Amygdala (tissue), 56 donors: ENCODE measurements at places on chromosomes 12 and 14.

DNA sequence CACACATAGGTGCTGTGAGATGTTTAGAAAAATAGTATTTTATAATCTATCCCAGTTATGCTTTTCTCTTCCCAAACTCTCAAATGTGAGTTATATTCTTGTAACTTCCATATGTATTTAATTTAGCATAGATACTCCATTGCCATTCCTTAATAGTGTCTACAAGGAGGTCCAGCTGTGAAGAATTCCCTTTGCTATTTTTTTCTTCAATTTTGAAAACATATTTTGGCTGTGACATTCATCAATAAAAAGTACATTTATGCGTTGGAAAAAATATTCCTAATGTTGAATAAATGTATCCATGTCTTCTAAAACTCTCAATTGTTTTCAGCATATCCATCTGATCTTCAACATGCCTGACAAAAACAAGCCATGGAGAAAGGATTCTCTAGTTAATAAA, 1402.0 kb upstream of the SEL1L start:
- DNase-seq: no peak

- no peak for DNase-seq
Measured at GRCh38 chr12:122785503-122785902, 11.1 kb downstream of the CCDC62 start.

- DNase-seq: no peak
Measured at GRCh38 chr12:124437617-124438436, 129.6 kb downstream of the NCOR2 start.

- DNase-seq: no peak
Measured at GRCh38 chr12:97321621-97322020, 141.0 kb upstream of the RMST start.

GRCh38 chr12:7916936-7917335, 19.1 kb downstream of the SLC2A3 start:
- DNase-seq: no peak

GRCh38 chr14:61566537-61567225, 128.6 kb upstream of the HIF1A start:
- DNase-seq: no peak

GRCh38 chr14:22387776-22388241, 201.2 kb downstream of the DAD1 start:
- no peak for DNase-seq

GRCh38 chr12:98058213-98058612, 457.2 kb upstream of the TMPO start:
- DNase-seq: no peak

DNA sequence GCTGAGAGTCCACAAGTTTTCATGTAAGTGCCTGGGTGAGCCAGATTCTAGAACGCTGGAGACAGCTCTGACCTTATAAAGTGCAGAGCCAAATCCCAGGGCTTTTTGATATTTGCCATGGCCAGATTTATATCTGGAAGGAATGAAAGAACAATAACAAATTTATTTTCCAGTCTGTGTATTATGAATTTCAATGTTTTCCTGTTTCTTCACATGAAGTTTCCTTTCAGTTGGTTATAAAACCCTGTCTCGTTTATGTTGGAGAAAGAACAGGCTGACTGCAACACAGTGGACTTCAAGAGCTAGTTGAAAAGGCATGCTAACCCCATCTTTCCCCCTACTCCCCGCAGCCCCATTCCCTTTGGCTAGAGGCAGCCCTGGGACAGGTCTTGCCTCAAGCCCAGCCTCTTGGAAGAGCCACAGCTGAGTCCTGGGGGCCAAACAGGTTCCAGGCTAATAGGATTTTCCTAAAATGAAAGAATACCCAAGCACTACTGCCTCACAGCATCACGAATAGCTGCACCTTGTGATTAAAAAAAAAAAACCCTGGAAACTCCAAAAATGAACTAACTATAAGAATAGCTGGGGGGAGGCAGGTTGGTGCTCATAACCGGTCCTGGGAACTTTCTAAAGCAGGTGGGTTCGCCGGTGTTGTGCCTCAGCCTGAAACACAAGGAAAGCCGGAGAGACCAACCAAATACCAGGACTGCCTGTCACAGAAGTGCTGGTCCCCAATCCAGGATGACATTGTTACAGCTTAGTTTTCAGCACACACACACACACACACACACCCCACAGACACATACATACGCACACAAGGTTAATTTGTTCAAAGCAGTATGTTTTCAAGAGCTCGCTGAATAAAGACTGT, 1.5 kb downstream of the FBLN5 start:
- DNase-seq: no peak

DNA sequence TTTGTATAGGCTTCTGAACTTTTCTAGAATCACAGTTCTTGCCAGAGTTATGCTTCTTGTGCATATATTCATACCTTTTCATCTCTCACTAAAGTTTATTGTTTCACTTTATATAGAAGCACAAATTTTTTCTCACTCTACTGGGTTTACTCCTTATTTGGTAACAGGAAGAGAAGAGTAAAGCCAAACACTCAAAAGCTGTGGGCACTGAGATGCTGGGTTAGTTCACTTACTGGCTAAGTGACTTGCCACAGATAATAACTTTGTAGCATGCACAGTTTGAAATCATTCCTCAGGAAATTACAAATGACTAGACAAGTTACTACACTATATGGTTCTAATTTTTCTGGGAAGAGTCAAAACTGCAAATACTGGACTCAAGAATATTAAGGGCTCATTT, 7.8 kb downstream of the HIGD1C start:
- no peak for DNase-seq

DNA sequence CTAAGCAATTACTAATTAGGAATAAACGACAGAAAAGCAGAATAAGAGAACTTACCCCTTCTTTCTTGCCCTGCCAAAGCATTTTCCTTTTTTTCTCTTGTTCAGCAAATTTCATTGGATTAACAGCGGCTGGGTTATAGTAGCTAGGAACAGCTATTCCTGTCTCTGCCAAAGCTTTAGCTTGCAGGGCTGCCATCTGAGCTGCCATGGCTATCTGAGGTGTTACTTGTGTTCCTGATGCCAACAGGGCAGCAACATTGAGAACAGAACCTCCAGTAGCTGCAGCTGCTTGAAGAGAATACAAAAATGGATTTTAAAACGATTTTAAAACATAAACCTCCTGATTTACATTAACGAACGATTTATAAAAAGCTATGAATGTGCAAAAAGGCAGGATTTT, 7.4 kb upstream of the ZCCHC8 start:
- DNase-seq: no peak

DNA sequence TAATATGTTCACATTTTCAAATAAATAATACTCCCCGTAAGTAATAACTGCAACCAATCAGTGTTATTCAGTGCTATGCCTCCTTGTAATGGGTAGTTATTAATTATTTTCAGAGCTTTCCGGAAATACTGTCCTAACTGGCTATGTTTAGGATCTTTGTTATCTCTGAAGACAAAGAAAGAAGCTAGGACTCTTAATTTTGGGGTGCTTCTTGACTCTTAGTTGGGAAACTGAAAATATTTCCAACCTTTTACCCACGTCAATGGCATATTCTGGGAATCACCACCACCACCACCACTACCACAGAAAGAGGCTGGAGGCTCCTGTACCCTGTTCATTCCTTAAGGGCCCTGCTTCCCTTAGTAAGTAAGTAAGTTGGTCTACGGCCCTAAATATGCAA, 39.1 kb downstream of the RAD52 start:
- DNase-seq: no peak

DNA sequence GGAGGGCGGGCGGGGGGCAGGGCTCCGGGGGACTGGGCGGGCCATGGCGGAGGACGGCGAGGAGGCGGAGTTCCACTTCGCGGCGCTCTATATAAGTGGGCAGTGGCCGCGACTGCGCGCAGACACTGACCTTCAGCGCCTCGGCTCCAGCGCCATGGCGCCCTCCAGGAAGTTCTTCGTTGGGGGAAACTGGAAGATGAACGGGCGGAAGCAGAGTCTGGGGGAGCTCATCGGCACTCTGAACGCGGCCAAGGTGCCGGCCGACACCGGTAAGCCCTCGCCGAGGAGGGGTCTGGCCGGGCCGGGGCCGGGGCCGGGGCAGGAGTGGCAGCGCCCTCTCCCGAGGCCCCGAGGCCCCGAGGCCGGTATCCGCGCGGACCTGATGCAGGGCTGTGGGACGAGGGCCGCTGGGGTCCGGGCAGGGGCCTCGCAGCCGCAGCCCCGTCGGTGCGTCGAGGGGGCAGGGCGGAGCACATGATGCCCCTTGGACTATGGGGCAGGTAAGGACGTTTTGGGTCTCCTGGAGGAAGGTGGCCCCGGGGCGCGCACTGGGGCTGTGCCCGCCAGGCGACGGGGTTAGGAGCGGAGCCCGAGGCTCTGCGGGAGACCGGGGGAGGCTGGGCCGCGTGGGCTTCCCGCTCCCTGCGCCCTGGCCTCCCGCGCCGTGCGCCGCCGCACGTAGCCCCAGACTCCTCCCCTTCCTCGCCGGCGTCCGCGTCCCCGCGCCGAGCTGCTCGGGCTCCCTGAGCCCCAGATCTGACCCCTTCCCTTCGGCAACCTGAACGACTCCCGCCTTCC, at the start of gene TPI1:
Gene TPI1, plus strand, starts transcription at position 119 of the 798 bp plus-strand sequence. Its CDS starts 36 bp downstream, at position 155.
- peak; percentile 78 for DNase-seq

- no peak for DNase-seq
Measured at GRCh38 chr12:89657739-89658138, 50.9 kb downstream of the ATP2B1 start.

DNA sequence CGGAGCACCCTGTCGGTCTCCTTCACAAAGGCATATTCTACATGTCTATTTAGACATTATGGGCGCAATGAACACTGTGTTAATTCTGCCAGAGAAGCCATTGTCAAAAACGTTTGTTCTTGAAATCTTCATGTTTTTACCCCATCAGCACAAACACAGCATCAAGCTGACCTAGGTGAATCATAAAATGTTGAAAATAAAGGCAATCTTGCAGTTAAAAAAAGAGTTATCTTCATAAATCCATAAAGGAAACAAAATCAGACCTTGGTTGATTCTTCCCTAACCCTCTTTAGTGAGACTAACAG, 154.9 kb downstream of the DIO2 start:
- no peak for DNase-seq

DNA sequence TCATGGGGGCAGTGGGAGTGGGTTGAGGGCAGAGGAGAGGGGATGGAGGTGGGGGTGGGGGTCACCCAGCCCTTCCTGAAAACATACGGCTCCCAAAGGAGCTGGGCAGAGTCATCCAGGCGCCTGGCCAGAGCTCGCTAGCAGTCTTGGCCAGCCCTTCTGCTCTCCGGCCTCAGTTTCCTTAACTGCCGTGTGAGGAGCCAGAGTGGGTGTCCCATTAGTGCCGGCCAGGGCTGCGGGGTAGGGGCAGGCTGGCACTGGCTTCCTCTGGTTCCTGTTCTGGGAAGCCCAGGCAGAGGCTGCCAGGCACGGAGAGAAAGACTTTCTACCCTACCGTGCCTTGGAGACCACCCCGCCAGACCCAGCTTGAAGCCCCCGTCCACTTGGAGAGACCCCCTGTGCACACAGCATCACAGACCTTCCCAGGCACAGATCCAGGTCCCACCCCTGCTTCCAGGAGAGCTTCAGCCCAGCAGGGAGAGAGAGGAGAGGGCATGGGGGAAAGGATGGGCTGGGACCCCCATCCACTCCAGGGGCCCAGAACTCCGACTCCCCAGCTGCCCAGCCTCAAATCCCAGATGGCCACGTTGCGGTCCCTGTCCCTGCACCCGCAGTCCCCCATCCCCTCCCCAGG, 93.3 kb downstream of the RFLNA start:
- no peak for DNase-seq

- peak; percentile 58 for DNase-seq
Measured at GRCh38 chr12:116358893-116359761, 81.6 kb upstream of the MED13L start.

GRCh38 chr14:77508249-77508648, 9.6 kb upstream of the ISM2 start:
- no peak for DNase-seq

DNA sequence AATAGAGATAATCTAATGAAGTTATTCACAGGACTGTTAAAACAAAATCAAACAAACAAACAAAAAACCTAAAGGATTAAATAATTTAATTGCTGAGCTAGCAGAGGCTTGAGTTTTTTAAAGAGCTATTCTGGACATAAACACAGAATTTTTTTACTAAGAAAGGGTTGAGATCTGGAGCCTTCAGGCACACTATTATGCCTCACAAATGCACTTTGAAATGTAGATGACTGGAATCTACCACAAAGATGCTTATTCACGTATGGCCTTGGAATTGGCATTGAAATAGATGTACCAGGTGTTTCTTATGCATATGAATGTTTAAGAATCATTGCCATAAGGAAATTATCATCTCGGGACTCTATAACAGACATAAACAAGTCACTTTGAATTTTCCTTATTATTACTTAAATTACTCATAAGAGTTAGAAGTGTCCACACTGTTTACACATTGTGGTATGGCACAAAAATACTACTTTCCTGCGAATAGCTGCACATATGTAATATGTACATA, 21.6 kb downstream of the PUS7L start:
- no peak for DNase-seq

DNA sequence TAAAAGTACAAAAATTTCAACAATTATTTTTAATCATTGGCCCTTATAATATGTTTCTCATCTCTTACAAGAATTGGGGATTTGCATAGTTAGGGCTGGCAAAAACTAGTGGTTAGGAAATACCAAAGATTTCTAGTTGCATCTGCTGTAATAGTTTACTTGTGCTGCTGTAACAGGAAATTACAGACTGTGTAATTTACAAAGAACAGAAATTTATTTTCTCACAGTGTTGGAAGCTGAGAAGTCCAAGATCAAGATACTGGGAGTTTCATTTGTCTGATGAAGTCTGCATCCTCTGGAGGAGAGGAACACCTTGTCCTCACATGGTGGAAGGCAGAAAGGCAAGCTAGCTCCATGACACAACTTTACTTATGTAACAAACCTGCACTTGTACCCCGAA, 157.0 kb downstream of the FLRT2 start:
- no peak for DNase-seq

- no peak for DNase-seq
Measured at GRCh38 chr12:52208424-52209165, 16.8 kb upstream of the KRT80 start.

DNA sequence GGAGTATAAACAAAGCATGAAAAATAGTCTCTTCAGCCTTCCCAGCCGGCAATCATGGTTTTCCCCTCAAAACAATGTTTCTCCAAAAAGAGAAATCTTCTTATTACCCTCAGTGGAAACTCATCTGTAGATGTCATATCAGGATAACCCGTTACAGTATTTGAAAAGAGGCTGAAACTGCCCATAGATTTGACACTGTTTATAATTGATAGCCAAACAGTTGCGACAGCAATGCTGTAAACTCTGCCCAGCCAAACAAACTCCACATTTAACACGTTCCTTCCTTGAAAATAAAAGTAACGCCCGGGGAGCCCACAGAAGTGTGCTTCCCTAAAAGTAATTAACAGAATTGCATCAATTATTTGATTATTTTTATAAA, 201.3 kb upstream of the FOXN3 start:
- no peak for DNase-seq

- DNase-seq: no peak
Measured at GRCh38 chr12:22283508-22283907, 51.0 kb downstream of the ST8SIA1 start.
